Osteoblast (primary cell): ENCODE measurements at places on chromosomes 4 and X. TPM values are rescaled to one million over a fixed set of nuclear protein-coding genes. Genes with fewer than 3 reads are reported as not detected.

Gene SPANXC
- not detected in 2 replicates for total RNA-seq

Gene CXXC4
- not detected in 2 replicates for total RNA-seq

- no peak for DNase-seq
- H3K36me3 ChIP-seq = no peaks in the 10 kb centered on the region
- no peaks in the 10 kb centered on the region for H3K27me3 ChIP-seq
- H3K4me3 ChIP-seq = no peak overlapping the region
Measured at GRCh38 chrX:13090339-13091110, 46.1 kb upstream of the FAM9C start.

DNA sequence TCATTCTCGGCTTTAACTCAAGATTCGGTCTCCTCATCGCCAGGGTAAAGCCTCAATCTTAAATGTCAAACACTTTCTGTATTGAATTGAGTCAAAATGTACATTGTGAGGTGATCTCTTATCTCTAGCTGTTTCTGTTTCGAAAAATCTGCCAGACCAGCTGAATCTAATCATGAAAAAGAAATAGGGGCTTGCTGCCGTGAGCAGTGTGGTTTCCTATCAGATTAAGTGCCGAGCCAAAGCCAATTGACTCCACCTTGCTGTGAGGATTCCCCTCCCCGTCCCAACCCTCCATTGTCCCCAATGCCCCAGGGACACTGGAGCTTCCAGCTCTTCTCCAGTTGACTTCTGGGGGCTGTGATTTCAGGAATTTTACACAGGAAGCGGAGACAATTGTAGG, 12.5 kb upstream of the CRLF2 start:
- no peaks in the 10 kb centered on the region for H3K36me3 ChIP-seq
- no peaks in the 10 kb centered on the region for H3K27me3 ChIP-seq
- H3K4me3 ChIP-seq = no peak overlapping the region

GRCh38 chrX:28888416-28888815, 301.2 kb downstream of the IL1RAPL1 start:
- H3K4me3 ChIP-seq = no peak overlapping the region
- no peak overlapping the region for H3K27ac ChIP-seq
- no peak for DNase-seq
- H3K4me1 ChIP-seq = no peaks in the 10 kb centered on the region
- H3K27me3 ChIP-seq = no peaks in the 10 kb centered on the region
